Umbilical cord (tissue), 2 donors: ENCODE measurements at places on chromosomes 3 and 15. TPM values are rescaled to one million over a fixed set of nuclear protein-coding genes. Genes with fewer than 3 reads are reported as not detected.

- no peak for DNase-seq
These were observed 9.1 kb upstream of the OXTR start for GRCh38 chr3:8778475-8778874.

GOLGA8T gene
- total RNA-seq, result not detected

SLC28A1 gene
- 0.72 TPM for total RNA-seq

- DNase-seq, result no peak
These were observed 53.9 kb downstream of the FGD5 start for GRCh38 chr3:14872706-14873105.

- no peak for DNase-seq
These were observed 559.3 kb upstream of the ARRDC4 start for GRCh38 chr15:97401195-97401594.

DNA sequence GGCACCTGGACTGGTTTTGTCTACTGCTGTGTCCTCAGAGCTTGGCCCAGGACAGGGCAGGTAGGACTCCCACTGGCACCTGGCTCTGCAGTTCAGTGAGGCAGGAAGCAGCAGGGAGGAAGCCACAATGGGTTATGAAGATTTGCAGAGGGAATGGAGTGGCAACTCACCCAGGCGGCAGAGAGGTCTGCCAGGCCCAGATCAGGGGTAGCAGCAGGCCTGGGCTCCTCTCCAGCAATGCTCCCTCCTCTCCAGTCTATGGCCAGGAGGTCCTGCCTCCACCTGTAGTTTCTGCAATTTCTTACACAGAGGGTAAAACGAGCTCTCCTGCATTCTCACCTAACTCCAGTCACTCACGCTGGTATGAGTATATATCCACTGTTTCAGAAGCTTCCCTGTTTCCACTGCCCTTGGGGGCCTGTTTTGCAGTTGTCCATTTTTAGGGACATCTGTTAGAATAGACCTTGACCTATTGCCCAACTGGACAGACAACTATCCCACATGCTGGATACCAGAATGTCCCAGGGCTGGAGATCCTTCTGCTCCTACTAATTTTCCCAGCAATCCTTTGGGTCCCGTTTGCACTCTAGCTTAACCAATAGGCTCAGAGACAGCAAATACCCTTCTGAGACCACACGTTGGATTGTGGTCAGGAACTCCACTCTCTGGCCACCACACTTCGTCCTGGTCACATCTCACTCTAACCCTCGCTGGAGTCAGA is 35.2 kb downstream of the HMCES start:
- DNase-seq, result peak; percentile 17

- DNase-seq, result no peak
These were observed 495.5 kb upstream of the CFAP20DC start for GRCh38 chr3:59545374-59545773.

ARMC8 gene
- 81.1 TPM for total RNA-seq

LIPH gene
- 2.2 TPM for total RNA-seq

GRCh38 chr3:50603261-50604109 is 8.1 kb downstream of the CISH start:
- DNase-seq, result no peak

- peak; percentile 13 for DNase-seq
These were observed 28.3 kb downstream of the ST8SIA2 start for GRCh38 chr15:92421976-92422375.

GRCh38 chr15:76107169-76107568 is 47.4 kb downstream of the TMEM266 start:
- DNase-seq, result no peak

VILL gene
- 19.5 TPM for total RNA-seq

- DNase-seq, result no peak
These were observed 8.2 kb upstream of the GANC start for GRCh38 chr15:42264795-42265194.

FBN1 gene
- 1,693 TPM for total RNA-seq

GRCh38 chr3:8094415-8094814 is 407.2 kb upstream of the LMCD1 start:
- no peak for DNase-seq

DNA sequence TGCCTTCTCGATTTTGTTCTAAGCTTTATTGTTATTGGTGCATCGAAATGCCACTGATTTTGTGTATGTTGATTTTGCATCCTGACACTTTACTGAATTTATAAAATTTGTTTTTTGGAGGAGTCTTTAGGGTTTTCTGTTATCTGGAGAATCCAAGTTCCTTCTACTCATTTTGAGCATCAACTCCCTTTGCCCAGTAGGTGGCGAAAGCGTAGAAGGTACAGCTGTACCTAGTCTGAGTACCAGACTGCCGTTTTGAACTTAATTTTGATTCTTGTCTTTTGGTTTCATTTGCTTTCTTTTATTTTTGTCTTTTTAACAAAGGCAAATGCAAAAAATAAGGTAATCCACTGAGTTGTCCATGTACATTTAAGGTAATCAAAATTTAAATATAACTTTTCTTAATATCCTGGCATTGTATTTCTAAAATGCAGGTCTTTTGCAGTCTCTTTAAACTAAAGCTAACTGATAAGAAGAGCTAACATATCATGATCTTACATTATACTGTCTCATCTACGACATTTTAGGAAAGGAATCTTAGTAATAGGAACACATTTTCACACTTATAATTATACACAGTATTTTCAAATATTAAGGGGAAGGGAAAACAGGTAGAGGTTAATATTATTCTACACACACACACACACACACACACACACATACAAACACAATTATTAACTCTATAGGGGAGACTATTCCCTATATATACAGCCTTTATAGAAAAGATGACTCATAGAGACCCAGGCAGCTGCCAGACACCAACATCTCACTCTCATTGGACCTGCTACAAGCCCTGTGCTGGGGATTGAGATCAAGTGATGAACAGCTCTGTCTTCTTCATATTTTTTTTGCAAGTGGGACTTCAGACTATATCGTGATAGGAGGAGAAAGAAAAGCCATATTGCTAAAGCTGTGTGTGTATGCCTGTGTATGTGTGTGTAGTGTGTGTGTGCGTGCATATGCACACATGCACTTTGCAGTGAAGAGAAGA is 71.8 kb downstream of the SYNPR start:
- peak; percentile 76 for DNase-seq

GRCh38 chr15:81176291-81176893 is 20.3 kb upstream of the IL16 start:
- no peak for DNase-seq

DNA sequence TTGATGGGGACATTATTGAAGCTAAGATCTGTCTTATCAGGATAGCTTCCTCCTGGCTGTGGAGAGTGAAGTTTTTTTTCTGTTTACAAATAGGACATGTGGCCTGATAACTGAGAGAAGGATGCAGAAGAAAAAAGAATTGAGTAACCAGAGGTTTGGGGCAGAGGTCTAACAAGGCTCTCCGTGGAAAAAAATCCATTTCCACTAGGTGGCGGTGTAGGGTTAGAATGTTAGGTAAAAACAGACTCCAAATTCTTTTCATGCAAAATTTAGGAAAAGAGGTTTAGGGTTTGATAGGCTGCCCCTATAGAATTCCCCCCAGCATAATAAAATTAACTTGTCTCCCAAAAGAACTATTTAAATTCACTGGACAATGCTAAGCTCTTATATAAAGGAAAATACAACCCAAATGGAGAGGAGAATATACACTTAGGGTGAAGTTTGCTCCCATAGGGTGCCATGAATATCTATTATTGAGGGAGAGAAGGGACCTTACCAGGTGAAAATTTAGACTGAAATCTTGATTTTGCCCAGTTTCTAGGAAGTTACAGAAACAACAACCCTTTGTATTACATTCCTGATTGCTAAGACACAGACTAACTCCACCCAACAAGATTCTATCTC is 1560.4 kb downstream of the OTOL1 start:
- DNase-seq, result peak; percentile 15

DNA sequence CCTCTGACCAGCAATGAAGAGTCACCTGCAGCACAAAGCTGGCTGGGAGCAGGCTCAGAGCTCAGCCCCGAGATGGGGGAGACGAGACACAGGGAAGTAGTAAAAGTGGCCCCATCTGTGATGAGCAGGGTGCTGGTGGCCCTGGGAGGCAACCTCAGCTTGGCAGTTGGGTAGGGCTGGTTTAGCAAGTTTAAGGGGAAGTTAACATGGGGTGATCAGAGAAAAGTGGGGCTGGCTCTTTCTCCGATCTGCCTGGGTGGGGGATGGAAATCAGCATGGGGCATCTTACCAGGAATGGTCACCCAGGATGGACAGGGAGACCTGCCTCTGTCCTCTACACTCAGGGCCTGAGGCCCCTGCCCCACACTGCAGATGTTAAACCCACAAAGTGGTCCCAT is 29.9 kb upstream of the SFMBT1 start:
- DNase-seq, result no peak

GRCh38 chr15:44035781-44036699 is 159.0 kb downstream of the FRMD5 start:
- no peak for DNase-seq

DNA sequence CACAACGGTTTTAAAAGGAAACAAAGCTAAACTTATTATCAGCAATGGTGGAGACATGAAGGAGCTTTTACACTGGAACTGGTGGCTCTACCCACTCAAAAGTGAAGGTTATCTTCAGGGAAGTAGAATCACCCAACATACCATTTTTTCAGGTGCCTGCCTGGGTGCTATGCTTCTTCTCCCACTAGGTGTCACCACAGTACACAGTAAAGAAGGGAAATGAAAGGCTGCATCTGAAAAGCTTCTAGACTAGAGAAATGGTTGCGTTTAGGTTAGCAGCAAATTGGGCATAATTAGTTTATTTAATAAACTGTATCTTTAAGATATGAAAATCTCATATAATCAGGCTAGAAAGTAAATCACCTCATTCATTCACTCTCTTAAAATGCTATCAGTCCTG is 47.0 kb upstream of the SELENOK start:
- peak; percentile 57 for DNase-seq

ITIH1 gene
- total RNA-seq, result 1.2 TPM

- DNase-seq, result no peak
These were observed 738.7 kb downstream of the MCTP2 start for GRCh38 chr15:94970096-94970495.

MST1R gene
- 14.4 TPM for total RNA-seq

- DNase-seq, result no peak
These were observed 94.8 kb upstream of the TLE3 start for GRCh38 chr15:70192490-70192889.

PLA2G4E gene
- 0.72 TPM for total RNA-seq

CYP1A1 gene
- total RNA-seq, result 3.6 TPM

GRCh38 chr15:101439920-101440319 is 49.6 kb downstream of the PCSK6 start:
- DNase-seq, result peak; percentile 54

DNA sequence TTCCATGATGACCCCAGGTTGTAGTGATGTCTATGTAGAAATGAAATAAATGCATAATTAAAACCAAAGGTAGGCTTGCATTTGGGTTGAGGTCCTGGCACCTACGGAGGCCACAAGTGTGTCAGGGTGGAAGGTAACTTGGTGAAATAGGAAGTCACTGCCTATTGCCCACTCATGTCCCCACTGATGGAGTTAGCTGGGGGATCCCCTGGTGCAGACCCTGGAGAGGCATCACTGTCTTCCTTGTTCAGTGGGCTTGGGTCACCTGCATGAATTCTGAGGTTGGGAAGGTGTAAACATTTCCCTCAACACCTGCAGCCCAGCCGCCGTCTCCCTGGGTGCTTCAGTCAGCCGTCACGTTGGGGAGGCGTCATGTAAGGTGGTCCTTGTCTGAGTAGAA is 97.1 kb downstream of the APBA2 start:
- DNase-seq, result no peak

DNA sequence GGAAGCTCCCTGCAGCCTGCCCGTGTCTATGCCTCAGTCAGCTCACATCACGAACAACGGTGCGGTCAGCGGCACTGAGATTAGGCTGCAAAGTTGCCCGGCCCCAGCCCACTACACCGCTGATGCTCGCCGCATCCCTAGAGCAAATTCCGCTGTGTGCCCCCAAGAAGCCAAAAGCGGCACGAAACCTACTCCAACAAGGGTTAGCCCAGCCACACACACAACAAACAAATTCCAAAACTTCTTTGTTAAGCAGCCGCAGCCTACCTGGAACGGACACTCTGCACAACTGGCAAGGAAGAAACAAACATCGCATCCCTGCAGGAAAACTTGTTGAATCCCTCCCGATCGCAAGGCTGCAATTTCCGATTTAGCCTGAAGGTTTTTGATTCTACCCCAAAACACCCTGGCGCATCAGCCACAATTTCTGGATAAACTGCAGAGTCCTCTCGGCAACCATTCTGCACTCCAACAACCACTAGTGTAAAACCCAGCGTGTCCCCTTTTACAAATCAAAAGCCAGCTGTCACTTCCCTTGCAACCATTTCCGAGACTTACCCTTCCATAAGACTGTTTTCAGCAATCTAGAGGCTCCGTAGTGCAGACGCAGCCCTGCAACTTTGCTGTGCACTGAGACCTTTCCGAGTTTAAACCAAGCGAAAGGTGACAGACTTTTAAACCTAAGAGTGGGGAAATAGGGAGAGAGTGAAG is 449 bp downstream of the ROBO1 start:
- peak; percentile 37 for DNase-seq

SH2D7 gene
- total RNA-seq, result 0.24 TPM

DNA sequence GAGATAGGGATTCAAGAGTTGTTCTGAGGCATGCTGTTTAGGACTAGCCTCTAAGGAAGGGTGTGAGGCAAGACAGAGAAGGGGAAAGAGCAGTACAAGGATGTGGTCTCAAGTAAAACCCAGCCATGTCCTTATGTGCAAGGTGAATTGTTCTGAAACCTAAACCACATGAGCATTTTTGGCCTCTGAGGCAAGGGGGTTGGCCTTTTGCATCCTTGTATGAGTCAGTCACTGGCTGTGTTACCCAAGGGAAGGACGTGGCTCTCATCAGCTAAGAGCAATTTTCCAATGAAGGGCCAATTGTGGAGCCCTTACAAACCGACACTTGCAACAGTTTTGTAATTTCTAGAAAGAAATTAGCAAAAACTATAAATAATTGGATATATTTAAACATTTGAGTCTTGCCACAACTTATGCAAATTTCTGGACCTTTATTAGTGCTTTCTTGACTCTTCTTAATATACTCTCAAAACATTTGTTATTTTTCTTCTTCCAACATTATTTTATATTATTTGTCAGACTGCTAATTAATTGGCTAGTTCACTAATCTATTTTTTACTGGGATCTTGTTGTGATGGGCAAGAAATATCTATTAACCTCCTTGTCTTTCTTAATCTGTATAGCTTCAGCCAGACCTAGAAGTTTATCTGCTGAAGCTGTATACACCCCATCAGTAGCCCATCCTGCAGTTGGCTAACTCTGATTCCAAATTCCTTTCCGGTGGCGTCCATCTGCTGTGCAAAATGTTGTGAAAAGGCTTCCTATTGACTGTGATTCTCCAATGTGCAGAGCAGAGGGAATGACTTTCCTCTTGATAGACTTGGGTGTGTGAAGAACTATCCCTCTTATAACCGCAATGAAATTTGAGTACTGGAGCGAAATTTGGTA is 97.7 kb upstream of the P2RY1 start:
- DNase-seq, result no peak

GRCh38 chr15:77025083-77025901 is 30.4 kb downstream of the PSTPIP1 start:
- no peak for DNase-seq
